ENCODE measurements at places on chromosomes 13 and 19.

DNA sequence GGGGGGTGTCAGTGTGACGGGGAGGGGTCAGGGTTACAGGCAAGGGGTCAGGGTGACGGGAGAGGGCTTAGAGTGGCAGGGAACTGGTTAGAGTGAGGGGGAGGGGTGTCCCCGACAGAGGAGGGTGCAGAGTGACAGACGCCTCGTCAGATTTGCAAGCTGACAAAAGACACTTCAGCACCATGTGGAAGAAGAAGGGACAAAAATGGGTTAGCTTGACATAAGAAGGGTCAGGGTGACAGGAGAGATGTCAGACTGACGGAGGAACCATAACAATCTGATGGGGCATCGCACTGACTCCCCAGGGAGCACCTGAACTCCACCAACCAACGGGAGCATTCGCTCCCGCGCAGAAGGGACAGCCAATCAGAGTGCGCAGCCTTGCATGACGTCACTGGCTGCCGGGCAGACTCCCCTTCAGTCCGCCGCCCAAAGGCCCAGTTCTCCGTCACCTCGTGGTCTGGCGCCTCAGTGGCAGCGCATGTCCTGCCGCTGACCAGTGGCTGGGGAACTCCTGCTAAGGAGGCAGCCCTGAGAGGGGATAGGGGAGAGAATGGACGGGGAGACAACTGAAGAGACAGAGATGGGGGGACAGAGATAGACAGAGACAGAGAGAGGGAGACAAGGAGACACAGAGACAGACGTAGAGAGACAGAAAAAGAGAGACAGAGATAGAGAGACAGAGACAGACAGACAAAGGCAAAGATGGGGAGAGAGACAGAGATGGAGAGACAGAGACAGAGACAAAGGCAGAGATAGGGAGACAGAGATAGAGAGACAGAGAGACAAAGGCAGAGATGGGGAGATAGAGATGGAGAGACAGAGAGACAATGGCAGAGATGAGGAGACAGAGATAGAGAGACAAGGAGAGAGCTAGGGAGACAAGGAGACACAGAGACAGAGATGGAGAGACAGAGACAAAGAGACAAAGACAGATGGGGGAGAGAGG, 30.2 kb downstream of the C19orf81 start:
- DNase-seq, result peak; percentile 54

GRCh38 chr19:35458731-35459391, 10.8 kb downstream of the FFAR2 start:
- DNase-seq, result no peak

- DNase-seq, result no peak
Observed at GRCh38 chr19:6467384-6467783, 3.3 kb downstream of the CRB3 start.

DNA sequence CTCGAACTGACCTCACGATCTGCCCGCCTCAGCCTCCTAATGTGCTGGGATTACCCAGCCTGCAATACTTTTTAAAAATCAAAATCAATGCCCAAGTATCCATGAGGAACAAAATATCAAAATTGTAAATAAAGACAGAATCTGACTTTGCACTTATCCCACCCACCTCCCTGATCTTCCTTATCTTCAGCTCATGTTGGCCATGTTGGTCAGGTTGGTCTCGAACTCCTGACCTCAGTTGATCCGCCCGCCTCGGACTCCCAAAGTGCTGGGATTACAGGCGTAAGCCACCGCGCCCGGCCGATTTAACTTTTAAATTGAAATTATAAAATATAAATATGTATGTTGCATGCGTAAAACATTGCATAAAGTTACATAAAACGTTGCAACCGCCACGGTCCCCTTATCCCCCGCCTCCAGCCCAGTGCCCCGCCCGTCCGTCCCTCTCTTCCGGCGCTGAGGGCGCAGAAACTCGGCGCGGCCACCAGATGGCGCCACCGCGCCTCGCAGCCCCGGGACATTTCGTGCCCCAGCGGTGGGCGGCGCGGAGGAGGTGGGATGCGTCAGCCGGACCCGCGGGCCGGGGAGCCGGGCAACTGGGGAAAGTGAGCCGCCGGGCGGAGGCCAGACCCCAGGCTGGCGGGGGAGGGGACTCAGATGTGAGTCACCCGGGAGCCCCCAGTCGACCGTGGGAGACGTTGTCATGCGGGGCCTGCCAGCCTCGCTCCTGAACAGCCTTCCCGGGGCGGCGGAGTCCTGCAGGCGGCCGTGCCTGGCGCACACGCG, 1.5 kb upstream of the GADD45B start:
- peak; percentile 93 for DNase-seq

DNA sequence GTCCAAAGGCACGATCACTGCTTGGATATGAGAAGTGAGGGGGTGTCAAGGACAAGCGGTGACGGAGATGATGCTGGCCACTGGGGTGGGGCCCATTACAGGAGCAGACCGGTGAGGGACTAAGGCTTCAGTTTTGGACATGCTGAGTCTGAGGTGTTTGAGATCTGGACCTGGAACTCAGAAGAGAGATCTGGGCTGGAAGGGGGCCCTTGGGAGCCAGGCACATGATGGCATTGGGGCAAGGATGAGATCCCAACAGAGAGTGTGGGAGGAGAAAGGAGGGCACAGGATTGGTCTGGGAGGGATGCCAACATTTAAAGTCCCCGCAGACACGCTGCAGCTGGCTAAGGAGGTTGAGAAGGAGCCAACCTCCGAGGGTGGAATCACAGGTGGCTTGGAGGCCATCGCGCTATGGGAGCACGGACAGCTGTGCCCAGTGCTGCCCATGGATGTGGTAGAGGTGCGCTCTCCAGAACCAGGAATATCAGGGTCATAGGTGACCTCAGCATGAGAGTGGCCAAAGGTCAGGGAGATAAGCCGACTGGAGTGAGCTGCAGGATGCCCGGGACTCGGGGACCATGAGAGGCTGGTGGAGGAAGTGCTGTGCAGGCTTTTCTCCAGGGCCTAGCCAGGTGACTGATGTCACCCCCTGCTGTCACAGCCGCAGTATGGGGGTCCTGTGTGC, 21.8 kb downstream of the DHRS12 start:
- DNase-seq, result no peak

DNA sequence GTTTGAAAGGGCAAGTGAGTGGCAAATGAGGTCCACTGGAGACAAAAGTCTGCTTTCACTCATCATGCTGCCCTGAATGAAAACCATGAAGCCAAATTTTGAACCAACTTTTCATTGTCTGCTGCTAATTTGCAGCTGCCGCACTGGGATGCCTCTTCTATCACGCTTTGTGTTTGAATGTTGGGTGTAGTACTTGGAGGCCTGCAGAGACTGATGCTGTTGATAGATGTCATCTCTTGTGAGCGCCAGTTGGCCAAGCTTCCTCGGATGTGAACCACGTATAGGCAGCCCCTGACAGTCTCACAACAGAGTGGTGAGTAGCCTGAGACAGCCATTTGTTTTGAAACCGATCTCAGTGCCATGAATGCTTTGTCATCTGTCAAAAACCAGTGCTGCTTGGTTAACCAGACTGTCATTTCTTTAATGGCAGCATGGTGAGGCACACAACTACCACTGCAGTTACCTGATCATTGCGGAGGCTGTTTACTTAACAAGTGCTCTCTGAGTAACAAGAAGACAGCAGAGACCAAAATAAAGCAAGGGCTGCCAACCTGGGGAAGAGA, 31.2 kb upstream of the SLC10A2 start:
- DNase-seq, result no peak

- no peak for DNase-seq
Observed at GRCh38 chr13:104310861-104311260, 1244.6 kb upstream of the SLC10A2 start.

DNA sequence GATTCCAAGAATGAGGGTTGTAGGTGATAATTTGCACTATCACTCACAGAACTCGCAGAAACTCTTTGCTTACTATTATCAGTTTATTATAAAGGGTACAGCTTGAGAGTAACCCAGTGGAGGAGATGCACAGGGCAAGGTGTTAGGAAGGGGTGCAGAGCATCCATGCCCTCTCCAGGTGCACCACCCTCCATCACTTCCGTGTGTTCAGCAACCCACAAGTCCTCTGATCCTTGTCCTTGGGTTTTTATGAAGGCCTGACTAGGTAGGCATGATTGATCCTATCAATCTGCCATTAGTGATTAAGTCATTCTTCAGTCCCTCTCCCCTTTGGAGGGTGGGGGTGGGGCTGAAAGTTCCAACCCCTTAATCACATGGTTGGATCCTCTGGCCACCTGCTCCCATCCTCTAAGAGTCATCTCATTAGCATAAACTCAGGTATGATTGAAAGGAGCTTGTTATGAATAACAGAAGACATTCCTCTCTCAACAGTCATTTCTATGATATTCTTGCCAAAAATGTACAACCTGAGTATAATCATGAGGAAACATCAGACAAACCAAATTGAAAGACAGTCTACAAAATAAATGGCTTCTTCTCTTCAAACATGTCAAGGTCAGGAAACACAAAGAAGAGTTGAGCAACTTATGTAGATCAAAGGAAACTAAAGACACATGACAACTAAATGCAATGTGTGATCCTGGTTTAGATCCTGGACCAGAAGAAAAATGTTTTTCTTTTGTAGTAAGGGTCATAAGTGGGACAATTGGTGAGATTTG, 225.4 kb downstream of the PCCA start:
- DNase-seq, result no peak

DNA sequence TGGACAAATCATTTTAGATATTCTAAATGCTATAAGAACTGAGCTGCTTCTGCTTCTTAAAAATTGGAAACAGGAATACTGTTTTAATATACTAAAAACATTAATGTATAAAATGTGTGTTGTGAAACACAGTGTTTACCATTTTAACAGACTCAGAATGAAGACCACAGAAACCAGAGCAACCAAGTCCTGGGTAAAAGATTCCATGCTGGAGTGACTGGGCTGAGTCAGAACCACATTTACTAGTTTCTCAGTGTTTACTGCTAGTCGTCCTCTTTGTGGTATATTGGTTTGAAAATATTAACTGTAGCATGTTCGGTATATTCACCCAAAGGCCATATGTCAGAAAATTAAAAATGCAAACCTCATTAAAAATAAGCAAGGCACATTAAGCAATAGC, 31.9 kb downstream of the ANKRD10 start:
- no peak for DNase-seq

- DNase-seq, result no peak
Observed at GRCh38 chr19:45681391-45682015, 10.2 kb downstream of the SNRPD2 start.

DNA sequence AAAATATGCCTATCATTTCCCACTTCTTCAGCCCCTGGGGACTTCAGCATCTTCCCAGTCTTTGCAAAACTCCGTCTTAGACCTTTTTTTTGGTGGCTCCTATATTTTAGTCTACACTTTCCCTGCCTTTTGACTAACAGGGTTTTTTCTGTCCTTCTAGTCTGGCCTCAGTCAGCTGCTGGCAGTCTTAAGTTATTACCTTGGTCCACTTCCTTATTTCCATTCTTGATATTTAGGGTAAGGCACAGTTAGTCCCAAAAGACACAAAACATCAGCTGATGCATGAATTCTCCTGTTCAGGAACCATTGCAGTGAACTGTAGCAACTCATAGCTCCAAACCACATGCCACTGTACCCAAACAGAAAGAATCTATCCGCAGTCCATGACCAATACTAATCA, 234.6 kb upstream of the RFC3 start:
- no peak for DNase-seq

- no peak for DNase-seq
Observed at GRCh38 chr13:77857531-77858209, 61.0 kb downstream of the EDNRB start.

DNA sequence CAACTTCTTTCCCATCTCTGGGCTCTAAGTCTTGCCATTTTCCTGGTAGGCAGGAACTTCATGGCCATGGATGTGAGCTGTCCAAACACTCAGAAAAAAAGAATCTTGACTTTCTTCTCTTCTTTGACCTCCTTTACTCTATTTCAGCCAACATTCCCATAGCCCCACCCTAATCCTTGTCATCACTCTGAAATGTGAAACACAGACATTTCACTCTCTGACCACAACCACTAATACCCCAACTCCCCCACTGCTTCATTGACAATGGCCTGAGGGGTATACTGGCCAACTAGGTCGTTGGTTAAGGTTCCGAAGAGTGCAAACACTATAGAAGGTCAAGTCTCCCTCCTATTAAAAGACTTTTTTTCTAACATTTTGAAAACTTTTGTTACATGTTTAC, 4.7 kb upstream of the CYP2A13 start:
- DNase-seq, result no peak

Measured in stimulated activated CD8-positive, alpha-beta memory T cell treated with anti-CD3 and anti-CD28 coated beads, Interleukin-4, amount 100 ng/mL, for 4 hours (primary cell).